HTR-8/SVneo (cell line): ENCODE measurements at places on chromosomes 1 and 21.

DNA sequence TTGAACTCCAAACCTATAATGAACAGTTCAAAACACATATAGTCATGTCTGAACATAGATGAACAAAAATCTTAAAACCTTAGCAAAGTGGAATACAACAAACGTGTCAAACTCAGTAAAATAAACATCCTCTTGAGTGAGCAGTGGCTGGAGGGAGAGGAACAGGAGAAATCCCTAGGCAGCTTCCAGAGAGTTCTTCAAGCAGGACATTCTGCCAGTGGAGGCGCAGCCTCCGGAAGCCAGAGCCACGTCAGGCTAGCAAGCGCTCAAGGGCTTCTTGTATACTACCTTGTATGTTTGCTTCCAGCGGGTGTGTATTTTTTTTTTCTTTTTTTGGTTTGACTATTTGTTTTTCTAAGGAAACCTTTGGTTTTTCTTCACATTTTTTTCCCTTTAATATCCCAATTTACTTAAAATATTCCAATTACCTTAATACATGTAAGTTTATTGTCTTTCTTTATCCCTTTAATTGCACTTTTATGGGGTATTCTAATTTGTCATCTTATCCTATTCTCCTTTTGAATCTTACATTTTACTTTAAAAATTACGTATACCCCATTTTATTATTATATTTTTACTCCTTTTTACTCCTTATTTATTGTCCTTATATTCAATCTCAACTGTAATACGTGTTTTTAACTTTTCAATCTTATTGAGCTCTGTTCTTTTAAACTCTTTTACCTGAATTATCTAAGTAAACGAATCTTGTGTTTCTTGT is 42.0 kb downstream of the COLGALT2 start:
- no peak for DNase-seq

DNA sequence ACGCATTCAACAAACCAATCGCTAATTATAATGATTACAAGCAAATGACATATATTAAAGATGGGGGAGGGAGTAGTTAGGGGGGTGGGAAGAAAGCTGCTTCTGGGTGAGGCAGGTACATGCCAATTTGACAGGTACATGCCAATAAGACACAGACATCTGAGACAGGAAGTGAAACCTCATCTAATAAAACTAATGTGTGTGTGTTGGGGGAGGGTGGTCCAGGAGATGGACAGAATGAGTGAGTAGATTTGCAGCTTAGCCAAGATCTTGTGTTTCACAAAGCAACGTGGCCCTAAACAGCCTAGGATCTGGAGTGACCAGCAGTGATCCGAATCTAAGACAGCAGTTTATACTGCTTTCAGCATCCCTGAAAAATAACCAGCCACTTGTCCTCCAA is 10.8 kb downstream of the CFAP45 start:
- DNase-seq: no peak

GRCh38 chr1:150094734-150095265 is 27.2 kb downstream of the VPS45 start:
- DNase-seq: no peak

DNA sequence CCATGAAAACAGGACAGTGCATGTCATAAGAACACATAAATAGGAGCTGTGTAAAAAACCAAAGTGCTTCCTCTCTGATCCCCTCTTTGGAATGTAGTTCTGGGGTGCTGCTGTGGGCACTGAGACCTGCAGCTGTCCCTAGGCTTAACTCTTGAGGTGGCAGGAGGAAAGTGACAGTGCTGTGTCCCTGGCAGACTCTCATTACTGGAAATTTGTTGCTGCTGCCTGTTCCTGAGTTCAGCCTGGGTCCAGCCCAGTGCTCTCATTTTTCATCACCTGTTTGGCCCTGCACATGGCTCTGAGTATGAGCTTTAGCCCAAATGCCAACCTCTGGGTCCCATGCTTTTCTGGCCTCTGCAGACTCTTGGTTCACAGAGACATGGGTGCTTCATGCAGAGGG is 329.3 kb downstream of the DSCAM start:
- no peak for DNase-seq
